Fibroblast of the conjunctiva (primary cell): ENCODE measurements at places on chromosomes 11 and 22.

DNA sequence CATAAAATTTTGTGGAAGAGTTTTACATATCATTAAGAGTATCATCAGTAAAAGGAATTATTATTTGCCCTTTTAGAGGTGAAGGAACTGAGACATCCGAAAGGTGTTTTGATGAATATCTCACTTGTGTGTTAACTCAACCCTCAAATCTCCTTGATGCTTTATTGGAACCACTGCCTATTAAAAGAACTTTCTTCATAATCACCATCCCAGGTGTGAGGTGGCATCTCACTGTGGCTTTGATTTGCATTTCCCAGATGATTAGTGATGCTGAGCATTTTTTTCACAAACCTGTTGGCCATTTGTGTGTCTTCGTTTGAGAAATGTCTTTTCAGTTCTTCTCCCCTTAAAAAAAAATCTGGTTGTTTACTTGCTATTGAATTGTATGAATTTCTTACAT lies 134.0 kb upstream of the SYN3 start:
- no peak for DNase-seq

- no peak for DNase-seq
Observed at GRCh38 chr11:57484141-57484710, 23.9 kb downstream of the RTN4RL2 start.

GRCh38 chr11:132402071-132402684 lies 1031.8 kb downstream of the NTM start:
- no peak for DNase-seq

GRCh38 chr11:84518631-84519183 lies 1108.4 kb downstream of the DLG2 start:
- DNase-seq = no peak

GRCh38 chr22:48890693-48891554 lies 936.7 kb downstream of the BRD1 start:
- no peak for DNase-seq

- peak; percentile 91 for DNase-seq
Observed at GRCh38 chr11:17276236-17277023, at the start of gene NUCB2. Gene NUCB2 (plus strand): TSS chr11:17276739. CDS start chr11:17295324, 18,585 bp downstream.

DNA sequence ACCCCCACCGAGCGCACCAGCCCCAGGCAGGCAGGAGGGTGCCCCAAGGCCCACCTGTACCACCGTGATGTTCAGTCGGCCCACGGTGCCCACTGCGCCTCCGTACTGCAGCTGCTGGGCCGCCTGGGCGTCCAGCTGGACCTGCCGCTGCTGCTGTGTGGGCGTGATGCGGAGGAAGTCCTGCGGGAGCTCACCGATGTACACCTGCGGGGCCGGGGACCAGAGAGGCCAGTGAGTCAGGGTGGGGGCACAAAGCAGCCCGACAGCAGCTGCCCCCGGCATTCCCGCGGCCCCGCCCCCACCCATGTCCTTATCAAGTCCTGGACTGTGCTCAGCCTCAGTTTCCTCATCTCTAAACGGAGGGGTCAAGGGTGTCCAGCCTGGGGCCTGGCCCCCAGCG lies 13.8 kb downstream of the TOLLIP start:
- no peak for DNase-seq

- no peak for DNase-seq
Observed at GRCh38 chr22:37282385-37282677, at the start of gene CYTH4. Gene CYTH4 (plus strand): TSS chr22:37282508. CDS start chr22:37282570, 62 bp downstream.

- no peak for DNase-seq
Observed at GRCh38 chr11:37613031-37613430, 1015.0 kb upstream of the RAG2 start.

- DNase-seq = no peak
Observed at GRCh38 chr11:123166071-123166559, 28.9 kb downstream of the CLMP start.

GRCh38 chr11:20656901-20657300 lies 12.5 kb upstream of the NELL1 start:
- DNase-seq = no peak

DNA sequence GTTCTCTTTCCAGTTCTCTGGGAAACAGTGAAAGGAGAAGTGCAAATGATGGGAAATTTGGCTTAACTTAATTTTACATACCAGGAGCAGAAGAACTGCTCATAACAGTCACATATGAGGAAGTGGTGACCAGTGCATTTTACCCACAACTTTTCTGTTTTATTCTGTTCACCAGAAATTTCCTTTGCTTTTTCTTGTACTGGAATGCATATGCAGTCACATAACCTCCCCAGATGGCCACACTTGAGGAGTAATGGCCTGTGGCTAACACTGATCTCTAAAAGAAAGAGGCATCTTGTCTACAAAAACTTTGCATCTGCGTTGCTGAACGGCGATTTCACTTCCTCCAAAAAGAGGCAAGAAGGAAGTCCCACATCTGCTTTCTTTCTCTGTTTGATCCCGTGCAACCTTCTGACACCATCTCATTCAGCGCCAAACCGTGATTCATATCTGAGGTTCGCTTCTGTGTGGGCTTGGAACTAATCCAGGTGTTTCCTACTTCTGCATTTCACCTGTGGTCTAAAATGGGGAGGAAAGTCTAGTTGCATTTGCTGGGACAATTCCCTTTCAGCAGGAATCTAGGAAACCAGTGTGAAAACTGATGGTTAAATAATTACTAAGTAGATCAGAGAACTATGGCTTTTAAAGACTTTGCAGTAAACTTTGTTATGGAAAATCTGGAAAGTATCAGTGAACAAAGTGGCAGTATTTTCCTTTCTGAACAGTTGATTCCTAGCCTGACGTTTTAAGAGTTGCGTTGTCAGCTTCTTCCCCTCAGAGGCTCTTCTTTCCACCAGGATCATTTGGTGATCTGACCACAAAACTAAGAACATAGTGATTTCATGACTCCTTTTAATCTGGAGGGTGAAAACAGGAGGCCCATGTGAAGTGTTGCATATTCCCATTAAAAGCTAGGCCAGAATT lies 4.2 kb upstream of the MPEG1 start:
- DNase-seq = peak; percentile 39

DNA sequence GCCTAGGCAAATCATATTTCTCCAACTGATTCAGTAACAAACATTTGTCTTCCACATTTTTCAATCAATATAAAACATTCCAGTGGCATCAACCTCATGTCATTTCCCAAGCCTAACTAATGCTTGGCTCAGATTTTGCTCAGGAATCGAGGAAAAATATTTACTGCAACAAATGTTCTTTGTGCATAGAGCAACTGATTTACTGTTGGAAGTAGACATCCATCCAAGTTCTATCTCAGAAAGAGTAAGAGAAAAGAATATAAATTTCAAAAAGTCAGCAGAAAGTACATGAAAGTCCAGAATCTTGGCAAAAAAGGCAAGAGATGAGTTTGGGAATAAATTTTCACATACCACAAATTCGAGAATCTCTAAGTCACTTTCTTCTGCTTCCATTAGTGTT lies 2245.0 kb upstream of the RAG2 start:
- no peak for DNase-seq

- no peak for DNase-seq
Observed at GRCh38 chr11:75561426-75562047, 516 bp upstream of the SERPINH1 start.

DNA sequence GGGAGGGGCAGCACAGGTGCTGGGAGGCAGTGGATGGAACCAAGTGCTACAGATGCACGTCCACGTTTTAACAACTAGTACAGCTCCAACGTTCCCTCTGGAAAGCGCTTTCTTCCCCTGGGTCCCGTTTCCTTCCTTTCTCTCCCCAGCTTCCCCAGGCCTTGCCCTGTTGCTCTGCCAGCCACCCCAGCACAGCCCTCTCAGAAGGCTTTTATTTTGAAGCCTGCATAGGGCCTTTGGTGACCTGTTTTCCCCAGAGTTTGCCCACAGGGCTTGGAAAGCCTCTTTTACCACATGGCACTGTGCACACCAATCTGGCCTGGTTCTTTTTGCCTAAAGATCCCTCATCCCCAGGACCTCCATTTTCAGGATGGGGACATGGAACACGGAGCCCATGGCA lies 13.9 kb upstream of the NCF4 start:
- DNase-seq = no peak

GRCh38 chr11:123546515-123546914 lies 107.9 kb downstream of the SCN3B start:
- no peak for DNase-seq

- DNase-seq = peak; percentile 46
Observed at GRCh38 chr11:8832571-8833260, 78.3 kb upstream of the AKIP1 start.

DNA sequence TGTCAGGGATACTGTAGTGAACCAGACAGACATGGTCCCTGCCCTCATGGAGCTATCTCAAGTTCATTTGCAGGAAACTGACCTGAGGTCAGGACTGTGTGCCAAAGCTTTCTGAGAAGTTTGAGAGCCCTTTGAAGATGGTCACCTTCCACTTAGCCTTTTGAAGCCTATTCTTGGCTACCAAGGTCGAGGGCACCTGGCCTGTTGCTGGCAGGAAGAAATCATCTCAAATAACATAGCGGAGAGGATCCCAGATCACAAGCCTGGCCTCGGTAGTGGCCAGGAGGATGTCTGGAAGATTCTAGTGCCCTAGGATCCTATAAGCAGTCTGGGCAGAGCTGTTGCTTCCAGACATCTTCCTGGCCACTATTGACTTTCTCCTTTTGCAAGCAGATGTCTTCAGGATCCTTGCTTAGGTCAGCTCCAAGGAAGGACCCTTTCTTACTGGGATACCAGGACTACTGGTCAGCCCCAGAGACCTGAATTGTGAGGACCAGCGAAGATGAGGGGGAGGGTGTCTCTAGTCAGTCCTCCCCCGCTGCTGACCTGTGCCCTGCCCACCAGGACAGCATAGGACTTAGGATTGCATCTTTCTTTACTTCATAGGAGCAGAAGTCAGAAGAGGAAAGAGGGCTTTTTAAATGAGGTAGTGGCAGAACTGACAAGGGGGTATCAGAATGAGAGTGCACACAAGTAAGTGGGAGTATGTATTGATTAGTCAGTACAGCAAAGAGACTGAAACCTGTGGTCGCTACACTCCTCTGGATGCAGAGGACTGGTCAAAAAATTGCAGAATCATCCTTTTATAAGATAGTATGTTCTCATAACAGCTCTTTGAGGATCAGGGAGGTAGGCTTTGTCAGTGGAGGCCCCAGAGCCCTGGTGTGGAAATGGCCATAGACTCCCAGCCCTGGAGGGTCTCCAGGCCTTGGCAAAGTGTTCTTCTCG lies 94.8 kb downstream of the TEAD1 start:
- DNase-seq = no peak

DNA sequence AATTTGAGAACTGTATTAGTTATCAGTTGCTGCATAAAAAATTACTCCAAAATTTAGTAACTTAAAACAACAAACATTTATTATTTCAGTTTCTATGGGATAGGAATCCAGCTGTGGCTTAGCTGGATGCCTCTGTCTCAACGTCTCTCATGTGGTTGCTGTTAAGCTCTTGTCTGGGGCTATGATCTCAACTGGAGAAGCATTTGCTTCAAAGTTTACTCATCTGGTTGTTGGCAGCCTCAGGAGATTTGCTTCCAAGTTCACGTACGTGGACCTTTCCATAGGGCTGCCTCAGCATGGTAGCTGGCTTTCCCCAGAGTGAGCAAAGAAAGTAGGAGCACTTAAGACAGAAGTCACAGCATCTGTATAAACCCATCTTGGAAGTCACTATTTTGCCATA lies 144.9 kb upstream of the SESN3 start:
- peak; percentile 87 for DNase-seq

- no peak for DNase-seq
Observed at GRCh38 chr22:19723232-19723982, at the start of gene GP1BB. Gene GP1BB (plus strand): TSS chr22:19723539. CDS start chr22:19723570, 31 bp downstream.

DNA sequence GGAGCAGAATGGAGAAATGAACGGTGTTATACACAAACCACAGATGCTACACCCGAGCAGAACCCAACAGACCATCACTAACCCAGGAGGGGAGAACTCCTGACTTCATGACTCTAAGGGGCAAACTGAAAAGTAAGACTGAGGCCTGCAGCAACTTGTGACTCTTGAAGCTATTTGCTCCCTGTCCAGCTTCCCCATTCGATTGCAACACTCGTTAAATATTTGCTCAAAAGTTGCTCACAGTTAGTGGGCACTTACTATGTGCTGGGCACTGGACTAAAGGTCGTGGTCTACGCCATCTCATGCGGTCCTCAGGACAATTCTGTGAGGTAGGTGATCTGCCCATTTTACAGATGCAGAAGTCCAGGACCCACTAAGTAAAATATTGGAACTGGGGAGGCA lies 9.5 kb upstream of the ADA2 start:
- no peak for DNase-seq

GRCh38 chr11:115996808-115997188 lies 492.6 kb upstream of the CADM1 start:
- no peak for DNase-seq

DNA sequence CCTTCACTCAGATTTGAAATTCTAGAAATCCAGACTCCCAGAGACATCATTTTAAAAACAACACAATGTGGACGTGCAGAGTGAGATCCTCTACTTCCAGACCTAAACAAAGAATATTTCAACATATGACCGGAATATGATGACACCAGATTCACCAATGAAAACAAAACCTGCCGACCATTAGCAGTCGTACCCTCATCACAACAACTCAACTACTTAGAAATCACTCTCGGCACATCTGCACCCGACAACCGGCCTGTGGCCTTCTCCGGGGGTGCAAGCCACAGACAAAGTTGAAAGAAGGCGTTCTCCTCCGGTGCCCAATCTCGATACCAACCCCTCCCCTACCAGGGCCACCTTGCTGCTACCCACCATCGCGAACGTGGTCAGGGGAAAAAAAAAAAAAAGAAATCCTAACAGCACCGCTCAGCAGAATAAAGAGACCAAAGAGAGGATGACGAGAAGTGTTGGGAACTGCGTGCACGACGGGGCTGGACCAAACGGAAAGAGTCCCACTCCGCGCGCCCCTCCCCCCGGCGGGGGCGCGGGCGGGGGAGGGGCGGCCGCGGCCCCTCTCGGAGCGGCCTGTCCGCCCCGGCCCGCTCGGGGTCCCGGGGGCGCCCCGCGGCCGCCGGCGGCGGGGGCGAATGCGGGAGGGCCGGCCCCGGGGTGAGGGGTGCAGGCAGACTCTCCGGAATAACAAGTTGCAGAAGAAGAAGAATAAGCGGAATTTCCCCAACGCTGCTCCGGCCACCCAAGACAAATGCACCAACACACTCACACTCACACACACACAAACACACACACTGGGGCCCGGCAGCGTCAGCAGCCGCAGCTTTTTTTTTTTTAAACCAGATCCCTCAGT lies 1.7 kb downstream of the PHF21A start:
- DNase-seq = peak; percentile 51

GRCh38 chr22:27874185-27874584 lies 44.9 kb downstream of the PITPNB start:
- no peak for DNase-seq

- DNase-seq = no peak
Observed at GRCh38 chr11:95829580-95830259, 39.4 kb downstream of the CEP57 start.

- DNase-seq = no peak
Observed at GRCh38 chr22:31958625-31959239, 14.4 kb downstream of the YWHAH start.

GRCh38 chr11:78061921-78062311 lies 1.7 kb upstream of the THRSP start:
- DNase-seq = no peak

DNA sequence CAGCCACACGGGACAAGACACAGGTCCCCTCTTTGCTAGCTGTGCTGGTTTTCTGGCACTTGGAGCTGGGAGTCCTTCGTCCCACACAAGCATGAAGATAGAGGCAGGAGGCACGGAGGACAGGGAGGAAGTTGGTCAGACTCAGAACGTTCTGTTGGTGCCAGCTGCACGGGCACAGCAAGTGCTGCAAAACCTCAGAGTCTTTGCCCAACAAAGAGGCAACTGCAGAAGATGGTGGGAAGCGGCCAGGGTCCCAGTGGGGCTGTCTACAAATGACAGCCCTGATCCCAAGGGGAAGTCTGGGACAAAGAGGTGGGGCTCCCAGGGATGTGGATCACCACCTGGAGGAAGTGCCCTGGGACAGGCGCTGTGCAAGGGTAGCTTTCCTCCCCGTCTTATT lies 9.4 kb upstream of the OSM start:
- no peak for DNase-seq
